ENCODE measurements at places on chromosomes 2 and 18.
A peak's percentile ranks its signal among the peaks of the same experiment; 100 is the strongest.

- no peak for DNase-seq
These were observed 150.1 kb downstream of the PTRHD1 start for GRCh38 chr2:24643051-24643450.

GRCh38 chr2:129253461-129253812, 726.0 kb upstream of the RAB6C start:
- DNase-seq = no peak

GRCh38 chr2:228845162-228845925, 425.7 kb downstream of the PID1 start:
- no peak for DNase-seq

DNA sequence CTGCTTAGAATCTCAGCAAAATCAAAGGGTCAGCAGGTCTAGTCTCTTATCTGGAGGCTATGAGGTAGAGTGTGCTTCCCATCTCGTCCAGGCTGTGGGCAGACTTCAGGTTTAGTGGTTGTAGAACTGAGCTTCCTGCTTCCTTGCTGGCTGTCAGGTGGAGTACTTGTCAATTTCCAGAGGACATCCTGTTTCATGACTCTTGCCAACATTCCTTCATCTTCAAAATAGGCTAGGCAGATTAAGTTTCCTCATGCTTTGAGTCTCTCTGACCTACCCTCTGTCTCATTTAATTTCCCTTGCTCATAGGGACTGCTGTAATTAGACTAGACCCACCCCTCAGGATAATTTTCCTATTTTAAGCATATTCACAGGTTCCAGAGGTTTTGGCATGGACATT, 562.6 kb downstream of the SPAG16 start:
- no peak for DNase-seq

GRCh38 chr2:20665243-20666004, 1.5 kb upstream of the GDF7 start:
- DNase-seq = peak; percentile 54

GRCh38 chr18:60543646-60544045, 171.1 kb upstream of the MC4R start:
- DNase-seq = no peak

DNA sequence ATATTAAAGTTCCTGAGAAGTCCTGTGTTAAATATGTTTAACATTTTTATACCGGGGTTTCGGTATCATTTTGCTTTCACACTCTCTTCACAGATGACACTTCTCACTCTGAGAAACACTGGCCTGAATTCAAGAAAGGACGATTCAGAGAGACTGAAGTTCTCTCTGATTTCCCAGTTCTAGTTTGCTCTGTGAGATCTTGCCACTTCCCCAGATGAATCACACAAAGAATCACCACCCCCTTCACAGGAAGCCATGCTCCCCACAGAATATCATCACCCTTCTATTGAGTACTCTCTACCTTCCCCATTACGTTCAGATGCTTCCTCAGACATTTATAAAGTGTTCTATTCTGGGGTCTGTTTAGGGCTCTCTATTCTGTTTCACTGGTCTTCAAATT, 16.1 kb upstream of the CD207 start:
- DNase-seq = no peak

DNA sequence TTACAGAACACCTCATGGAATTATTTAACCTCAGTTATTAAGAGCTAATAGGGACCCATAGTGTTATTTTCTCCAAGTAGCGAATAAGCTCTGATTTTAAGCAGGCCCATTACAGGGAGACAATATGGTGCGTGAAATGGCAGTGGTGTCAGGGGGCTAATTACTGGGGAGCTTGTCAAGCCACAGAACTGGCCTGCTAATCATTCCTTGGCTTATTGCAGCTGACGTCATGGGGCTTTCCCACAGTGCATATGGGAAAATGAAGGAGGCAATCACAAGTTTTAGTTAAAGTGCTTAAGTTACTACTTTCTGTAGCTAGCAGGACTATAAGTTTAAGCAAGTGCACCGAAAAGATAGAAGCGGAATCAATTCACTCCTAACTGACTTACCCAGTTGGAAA, 262.5 kb downstream of the TGIF1 start:
- DNase-seq = no peak
